ENCODE measurements at places on chromosomes 3 and 15.
A peak's percentile ranks its signal among the peaks of the same experiment; 100 is the strongest.

DNA sequence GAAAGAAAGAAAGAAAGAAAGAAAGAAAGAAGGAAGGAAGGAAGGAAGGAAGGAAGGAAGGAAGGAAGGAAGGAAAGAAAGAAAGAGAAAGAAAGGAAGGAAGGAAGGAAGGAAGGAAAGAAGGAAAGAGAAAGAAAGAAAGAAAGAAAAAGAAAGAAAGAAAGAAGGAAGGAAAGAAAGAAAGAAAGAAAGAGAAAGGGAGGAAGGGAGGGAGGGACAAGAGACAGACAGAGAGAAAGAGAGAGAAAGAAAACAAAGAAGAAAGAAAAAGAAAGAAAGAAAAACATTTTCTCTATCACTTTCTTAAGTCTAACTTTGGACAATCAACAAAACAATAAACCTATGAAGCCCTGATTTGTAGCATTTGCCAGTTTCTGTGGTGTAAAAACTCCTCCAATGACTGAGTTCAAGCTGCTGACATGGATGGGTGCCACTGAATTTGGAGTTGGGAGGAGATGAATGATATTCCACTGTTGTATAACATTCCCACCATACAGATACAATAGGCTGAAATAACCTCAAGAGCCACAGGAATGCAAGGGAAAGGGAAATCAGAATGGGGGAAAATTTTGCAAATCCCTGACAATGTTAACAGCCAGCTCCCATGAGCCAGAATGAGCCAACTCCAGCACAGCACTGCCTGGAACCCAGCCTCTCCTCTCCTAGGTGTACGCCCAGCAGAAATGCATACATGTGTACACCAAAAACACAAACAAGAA lies 15.0 kb upstream of the RTP3 start:
- no peak overlapping the region for H3K27ac ChIP-seq
- no peak overlapping the region for H3K4me3 ChIP-seq
- peaks cover 31% of the 10 kb centered on the region for H3K27me3 ChIP-seq
- H3K4me1 ChIP-seq = peaks cover 7% of the 10 kb centered on the region

GRCh38 chr3:188272481-188273372 lies 118.8 kb downstream of the LPP start:
- H3K27me3 ChIP-seq = no peaks in the 10 kb centered on the region
- peak; percentile 56 for DNase-seq
- H3K4me1 ChIP-seq = peaks cover 62% of the 10 kb centered on the region
- no peaks in the 10 kb centered on the region for H3K36me3 ChIP-seq
- peak overlapping the region; percentile 89 for H3K27ac ChIP-seq

- no peaks in the 10 kb centered on the region for H3K36me3 ChIP-seq
- H3K27ac ChIP-seq = no peak overlapping the region
- no peak for DNase-seq
- H3K4me3 ChIP-seq = no peak overlapping the region
- H3K4me1 ChIP-seq = peaks cover 8% of the 10 kb centered on the region
Measured at GRCh38 chr3:58569287-58570001, 7.7 kb downstream of the FAM107A start.

DNA sequence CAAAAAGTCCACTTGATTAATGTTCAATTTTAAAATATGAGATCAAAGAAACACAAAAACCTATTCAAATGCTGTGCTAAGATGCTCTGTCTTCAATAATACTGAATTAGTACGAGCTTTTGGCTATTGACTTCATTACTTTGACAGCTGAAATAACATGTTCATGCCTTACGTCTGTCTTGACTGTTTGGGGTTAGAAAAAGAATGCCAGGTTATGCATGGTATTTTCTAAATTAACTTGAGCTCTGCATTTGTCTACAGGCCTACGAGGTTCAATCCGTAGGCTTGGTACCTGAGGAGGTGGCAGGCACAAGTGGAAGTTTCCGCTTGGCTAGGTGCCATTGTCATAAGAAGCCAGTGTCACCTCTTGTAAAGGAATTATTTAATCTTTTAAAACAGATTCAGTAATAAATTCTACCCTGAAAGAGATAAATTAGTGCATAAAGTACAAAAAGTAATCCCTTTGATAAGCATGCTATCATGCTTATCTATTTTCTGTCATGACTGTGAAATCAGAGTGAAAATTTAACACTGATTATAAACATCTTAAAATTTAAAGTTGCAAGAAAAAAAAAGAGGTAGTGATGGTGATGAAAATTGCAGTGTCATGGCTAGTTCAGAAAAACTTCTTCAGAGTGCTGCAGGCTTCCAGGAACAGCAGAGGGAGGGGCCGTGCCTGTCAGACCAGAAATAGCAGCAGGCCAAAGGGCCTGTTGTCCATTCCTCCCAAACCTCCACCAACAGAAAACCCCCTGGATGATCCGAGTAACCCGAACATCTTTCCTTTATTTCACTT lies 115.7 kb downstream of the ARRDC4 start:
- H3K36me3 ChIP-seq = no peaks in the 10 kb centered on the region
- no peaks in the 10 kb centered on the region for H3K4me1 ChIP-seq

DNA sequence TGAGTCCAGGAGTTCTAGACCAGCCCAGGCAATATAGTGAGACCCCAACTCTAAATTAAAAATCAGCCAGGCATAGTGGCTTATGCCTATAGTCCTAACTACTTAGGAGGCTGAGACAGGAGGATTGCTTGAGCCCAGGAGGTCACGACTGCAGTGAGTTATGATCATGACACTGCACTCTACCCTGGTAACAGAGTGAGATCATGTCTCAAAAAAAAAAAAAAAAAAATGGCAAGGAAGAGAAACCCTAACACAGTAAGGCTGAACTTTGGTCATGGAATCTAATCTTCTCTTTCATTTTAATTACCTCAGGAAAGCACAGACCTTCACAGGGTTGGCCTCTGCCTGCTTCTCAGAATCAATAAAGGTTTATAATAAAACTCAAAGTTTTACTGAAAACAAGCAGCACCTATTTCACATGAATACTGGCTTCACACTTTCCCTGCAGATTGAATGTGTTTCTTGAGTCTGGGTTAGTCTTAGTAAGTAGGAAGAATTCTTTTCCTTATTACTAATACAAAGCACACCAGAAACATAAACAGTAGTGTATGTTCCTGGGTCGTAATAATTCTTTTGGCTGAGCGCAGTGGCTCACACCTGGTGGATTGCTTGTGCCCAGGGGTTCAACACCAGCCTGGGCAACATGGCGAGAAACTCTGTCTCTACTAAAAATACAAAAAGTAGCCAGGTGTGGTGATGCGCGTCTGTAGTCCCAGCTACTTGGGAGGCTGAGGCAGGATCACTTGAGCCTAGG lies 11.6 kb upstream of the NR2C2 start:
- H3K27me3 ChIP-seq = no peaks in the 10 kb centered on the region
- H3K4me3 ChIP-seq = no peak overlapping the region
- H3K36me3 ChIP-seq = no peaks in the 10 kb centered on the region

DNA sequence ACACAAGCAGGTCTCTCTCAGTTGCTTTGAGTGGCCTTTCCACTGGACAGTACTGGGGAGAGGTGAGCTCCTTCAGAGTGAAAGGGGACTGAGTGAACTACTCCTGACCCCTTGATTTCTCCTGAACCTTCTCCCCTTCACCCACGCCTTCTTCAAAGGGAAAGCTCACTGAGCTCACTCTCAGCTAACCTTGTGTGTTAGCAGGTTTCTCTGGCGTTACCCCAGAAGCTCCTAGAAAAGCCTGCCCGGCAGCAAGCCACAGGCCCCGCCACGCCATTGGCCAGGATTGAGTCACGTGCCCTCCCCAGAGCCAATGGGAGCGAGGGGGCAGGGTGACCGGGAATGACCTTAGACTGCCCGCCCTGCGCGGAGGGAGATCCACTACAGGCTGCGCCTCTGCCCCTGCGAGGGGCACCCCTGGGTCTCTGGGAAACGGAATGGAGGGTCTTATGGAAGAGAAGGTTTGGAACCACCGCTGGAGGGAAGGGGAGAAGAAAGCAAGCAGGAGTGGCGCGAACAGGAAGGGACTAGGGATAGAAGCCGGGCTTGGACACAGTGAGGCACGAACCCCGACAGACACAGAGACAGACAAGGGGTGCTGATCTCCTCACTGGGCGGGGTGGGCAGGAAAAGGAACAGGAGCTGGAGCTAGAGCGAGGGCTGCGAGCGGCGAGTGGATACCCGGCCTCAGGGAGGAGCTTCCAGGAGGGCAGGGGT lies 17.4 kb upstream of the CLK3 start:
- H3K4me3 ChIP-seq = peak overlapping the region; percentile 87
- DNase-seq = peak; percentile 100
- H3K36me3 ChIP-seq = peaks cover 4% of the 10 kb centered on the region
- H3K27ac ChIP-seq = peak overlapping the region; percentile 75

GRCh38 chr15:99755692-99756409 lies 22.6 kb upstream of the LYSMD4 start:
- H3K27me3 ChIP-seq = no peaks in the 10 kb centered on the region
- H3K4me1 ChIP-seq = no peaks in the 10 kb centered on the region
- DNase-seq = peak; percentile 92

GRCh38 chr15:78004222-78004727 lies 73.2 kb downstream of the TBC1D2B start:
- no peak overlapping the region for H3K4me3 ChIP-seq
- peak overlapping the region; percentile 11 for H3K27ac ChIP-seq
- H3K36me3 ChIP-seq = peaks cover 51% of the 10 kb centered on the region
- H3K4me1 ChIP-seq = peaks cover 26% of the 10 kb centered on the region
- H3K27me3 ChIP-seq = no peaks in the 10 kb centered on the region

DNA sequence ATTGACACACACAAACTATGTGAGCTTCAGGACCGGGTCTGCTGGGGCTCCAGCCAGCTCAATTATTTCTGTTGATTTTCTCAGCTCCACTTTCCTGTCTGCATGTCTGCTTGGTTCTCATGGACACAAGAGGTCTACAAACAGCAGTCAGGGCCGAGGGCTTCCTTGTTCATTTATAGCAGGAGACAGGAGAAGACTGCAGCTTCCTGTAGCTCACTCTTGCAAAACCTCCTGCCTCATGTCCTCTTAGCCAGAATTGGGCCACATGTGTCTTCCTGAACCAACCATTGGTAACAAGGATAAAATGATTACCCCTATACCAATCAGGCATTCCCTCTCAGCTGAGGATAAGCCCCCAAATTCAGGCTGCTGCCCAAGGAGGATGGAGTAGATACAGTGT lies 182.8 kb downstream of the TLE3 start:
- DNase-seq = no peak
- H3K4me1 ChIP-seq = no peaks in the 10 kb centered on the region
- no peak overlapping the region for H3K27ac ChIP-seq
- H3K36me3 ChIP-seq = no peaks in the 10 kb centered on the region
- H3K27me3 ChIP-seq = peaks cover 55% of the 10 kb centered on the region
- H3K4me3 ChIP-seq = no peak overlapping the region

- DNase-seq = no peak
- H3K36me3 ChIP-seq = no peaks in the 10 kb centered on the region
- no peak overlapping the region for H3K4me3 ChIP-seq
- H3K4me1 ChIP-seq = no peaks in the 10 kb centered on the region
- H3K27me3 ChIP-seq = no peaks in the 10 kb centered on the region
- no peak overlapping the region for H3K27ac ChIP-seq
Measured at GRCh38 chr3:118511402-118511801, 523.2 kb downstream of the IGSF11 start.

- peak; percentile 43 for DNase-seq
- H3K27me3 ChIP-seq = no peaks in the 10 kb centered on the region
- no peak overlapping the region for H3K4me3 ChIP-seq
- H3K4me1 ChIP-seq = peaks cover 15% of the 10 kb centered on the region
Measured at GRCh38 chr3:106560451-106560966, 691.7 kb upstream of the CBLB start.

DNA sequence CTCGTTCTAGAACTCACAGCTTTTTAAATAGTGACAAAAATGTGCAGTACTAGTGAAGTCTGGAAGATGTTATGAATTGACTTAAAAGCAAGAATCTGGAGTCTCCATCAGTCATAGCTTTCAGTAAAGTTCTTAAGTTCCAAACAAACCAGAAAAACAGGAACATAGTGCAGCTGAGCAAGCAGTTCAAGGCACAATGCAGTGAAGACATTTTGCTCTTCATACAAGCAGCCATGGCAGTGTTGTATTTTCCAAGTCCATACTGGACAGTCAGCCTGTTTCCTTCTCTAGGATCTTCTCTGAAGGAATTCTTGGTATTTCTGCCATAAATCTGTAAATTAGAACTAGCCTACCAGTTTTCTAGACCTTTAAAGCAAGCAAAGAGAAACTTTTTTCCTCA lies 90.5 kb downstream of the LRRC28 start:
- no peak overlapping the region for H3K4me3 ChIP-seq
- peaks cover 36% of the 10 kb centered on the region for H3K4me1 ChIP-seq
- no peaks in the 10 kb centered on the region for H3K27me3 ChIP-seq
- H3K36me3 ChIP-seq = no peaks in the 10 kb centered on the region

GRCh38 chr15:31842532-31843195 lies 187.7 kb upstream of the CHRNA7 start:
- H3K4me1 ChIP-seq = no peaks in the 10 kb centered on the region
- DNase-seq = no peak
- H3K27ac ChIP-seq = no peak overlapping the region
- no peaks in the 10 kb centered on the region for H3K36me3 ChIP-seq
- H3K27me3 ChIP-seq = no peaks in the 10 kb centered on the region

- H3K4me1 ChIP-seq = no peaks in the 10 kb centered on the region
- H3K4me3 ChIP-seq = no peak overlapping the region
- H3K27ac ChIP-seq = no peak overlapping the region
- H3K27me3 ChIP-seq = no peaks in the 10 kb centered on the region
Measured at GRCh38 chr3:175224051-175224450, 364.9 kb downstream of the NAALADL2 start.

GRCh38 chr3:53258600-53259426 lies 3.0 kb upstream of the TKT start:
- peaks cover 5% of the 10 kb centered on the region for H3K4me1 ChIP-seq
- DNase-seq = no peak
- H3K4me3 ChIP-seq = no peak overlapping the region
- H3K27me3 ChIP-seq = no peaks in the 10 kb centered on the region
- no peak overlapping the region for H3K27ac ChIP-seq

DNA sequence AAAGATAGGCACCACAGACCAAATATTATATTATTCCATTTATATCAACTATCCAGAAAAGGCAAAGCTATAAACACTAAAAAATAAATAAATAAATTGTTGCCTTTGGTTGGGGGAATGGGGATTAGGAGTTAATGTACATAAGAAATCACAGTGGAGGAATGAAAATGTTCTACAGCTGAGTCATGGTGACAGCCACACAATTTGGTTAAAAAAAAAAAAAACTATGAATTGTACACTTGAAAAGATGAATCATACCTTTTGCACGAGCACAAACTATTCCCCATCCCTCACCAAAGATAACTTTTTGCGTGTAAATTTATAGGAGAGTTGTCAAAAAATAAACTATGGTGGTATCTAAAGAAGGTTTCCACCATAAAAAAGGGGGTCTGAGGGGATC lies 103.2 kb downstream of the TBC1D5 start:
- H3K4me1 ChIP-seq = peaks cover 56% of the 10 kb centered on the region
- H3K27me3 ChIP-seq = no peaks in the 10 kb centered on the region
- H3K4me3 ChIP-seq = peak overlapping the region; percentile 49
- H3K27ac ChIP-seq = peak overlapping the region; percentile 86

- no peak overlapping the region for H3K4me3 ChIP-seq
- peaks cover 16% of the 10 kb centered on the region for H3K4me1 ChIP-seq
- no peak for DNase-seq
- peaks cover 2% of the 10 kb centered on the region for H3K27me3 ChIP-seq
- no peaks in the 10 kb centered on the region for H3K36me3 ChIP-seq
- no peak overlapping the region for H3K27ac ChIP-seq
Measured at GRCh38 chr3:56118968-56119367, 349.3 kb downstream of the ERC2 start.

GRCh38 chr3:113275583-113275928 lies 64.2 kb downstream of the BOC start:
- H3K27me3 ChIP-seq = no peaks in the 10 kb centered on the region
- H3K4me1 ChIP-seq = peaks cover 14% of the 10 kb centered on the region
- peak overlapping the region; percentile 84 for H3K27ac ChIP-seq
- DNase-seq = no peak
